Immature natural killer cell (primary cell): ENCODE measurements at places on chromosomes 7 and 10. TPM values are rescaled to one million over a fixed set of nuclear protein-coding genes. Genes with fewer than 3 reads are reported as not detected.

DNA sequence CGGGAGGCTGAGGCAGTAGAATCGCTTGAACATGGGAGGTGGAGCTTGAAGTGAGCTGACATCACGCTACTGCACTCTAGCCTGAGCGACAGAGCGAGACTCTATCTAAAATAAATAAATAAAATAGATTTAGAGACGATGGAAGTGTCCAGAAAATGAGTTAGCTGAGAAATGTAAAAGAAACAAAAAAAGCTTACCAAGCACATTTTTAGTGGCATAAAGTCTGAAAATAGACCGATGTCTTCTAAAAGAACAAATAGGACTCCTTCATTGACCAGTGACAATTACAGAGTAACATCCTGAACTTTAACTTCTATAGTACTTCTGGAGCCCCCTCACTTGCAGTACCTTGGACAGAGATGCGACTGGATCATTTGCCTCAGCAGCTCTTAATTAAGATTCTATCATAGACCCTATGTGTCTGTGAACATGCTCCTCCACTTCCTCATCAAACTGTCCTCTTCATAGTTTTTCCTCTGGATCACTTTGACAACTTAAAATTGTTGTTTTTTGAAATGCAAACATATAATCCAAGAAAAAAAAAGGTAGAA is 25.2 kb upstream of the SRPK2 start:
- DNase-seq, result no peak

DNA sequence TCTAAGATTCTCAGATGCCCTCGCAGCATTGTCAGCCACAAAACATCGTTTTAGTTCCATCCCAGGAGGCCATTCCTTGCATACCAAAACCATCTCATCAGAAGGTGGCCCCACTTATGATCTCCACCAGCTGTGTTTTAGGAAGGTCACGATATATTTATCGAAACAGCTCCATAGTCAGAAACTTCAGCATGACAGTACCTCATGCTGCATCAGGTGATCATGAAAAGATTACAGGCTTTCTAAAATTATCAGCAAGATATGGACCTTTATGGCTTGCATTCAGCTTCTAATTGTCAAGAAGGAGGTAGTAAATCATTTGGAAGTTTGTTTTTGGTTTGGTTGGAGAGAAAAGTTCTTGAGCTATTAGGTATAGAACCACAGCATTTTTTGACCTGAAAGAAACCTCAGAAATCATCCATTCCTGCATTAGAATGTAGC is 20.0 kb downstream of the JAZF1 start:
- DNase-seq, result no peak

AKR1E2 gene
- polyA plus RNA-seq, result not detected

- no peak for DNase-seq
These were observed 2.2 kb upstream of the INSIG1 start for GRCh38 chr7:155295511-155295910.

GRCh38 chr7:126658684-126659083 is 594.1 kb downstream of the GRM8 start:
- no peak for DNase-seq

GRCh38 chr10:77024461-77024860 is 613.1 kb downstream of the KCNMA1 start:
- no peak for DNase-seq

DNA sequence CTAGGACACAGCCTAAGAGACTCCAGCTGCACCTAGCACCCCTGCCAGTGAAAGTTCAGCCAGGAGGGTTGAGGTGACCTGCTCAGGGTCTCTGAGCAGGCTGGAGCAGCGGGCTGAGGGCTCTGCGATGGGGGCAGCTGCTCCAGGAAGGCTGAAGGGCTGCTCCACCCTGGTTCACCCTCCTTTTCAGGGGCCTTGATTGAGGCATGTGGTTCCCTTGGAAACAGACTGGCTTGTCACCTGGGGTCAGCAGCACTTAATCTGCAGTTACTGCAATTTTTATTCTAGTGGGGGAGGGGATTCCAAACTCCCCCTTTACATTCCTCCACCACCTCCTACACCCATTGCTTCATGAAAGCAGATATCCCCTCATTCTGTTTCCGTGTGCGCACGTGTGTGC is 85.3 kb upstream of the UNC5B start:
- DNase-seq, result no peak

- no peak for DNase-seq
These were observed 185.7 kb downstream of the TFEC start for GRCh38 chr7:115844857-115845256.

- no peak for DNase-seq
These were observed 42.1 kb downstream of the PPP1R9A start for GRCh38 chr7:94949532-94949931.

- DNase-seq, result no peak
These were observed 253.6 kb downstream of the WDR37 start for GRCh38 chr10:1309617-1310270.

- no peak for DNase-seq
These were observed 50.0 kb upstream of the FAM20C start for GRCh38 chr7:142248-142941.

GRCh38 chr10:131230166-131230565 is 81.4 kb downstream of the TCERG1L start:
- DNase-seq, result no peak
